A549 treated with CpdA at 1 μM for 4 hours (cell line): ENCODE measurements at places on chromosomes 11 and 22. TPM values are rescaled to one million over a fixed set of nuclear protein-coding genes. Genes with fewer than 3 reads are reported as not detected.

Gene NLRX1
- total RNA-seq, result 7.7 to 11.4 TPM (median 9.9 TPM) in 5 replicates

Gene TBX10
- total RNA-seq, result not detected in 5 replicates

Gene USH1C
- 0.85 to 1.2 TPM (median 1.1 TPM) in 5 replicates for total RNA-seq

Gene OR2D2
- total RNA-seq, result not detected in 5 replicates

Gene VWA5A
- 0.22 to 0.37 TPM (median 0.30 TPM) in 5 replicates for total RNA-seq

Gene PATE4
- not detected in 5 replicates for total RNA-seq

Gene UVRAG
- 9.2 to 11.6 TPM (median 10.1 TPM) in 5 replicates for total RNA-seq

Gene OR51A7
- total RNA-seq, result not detected in 5 replicates

Gene VPREB1
- not detected in 5 replicates for total RNA-seq

Gene ANO3
- 0.01 to 0.05 TPM (median 0.03 TPM) in 3 of 5 replicates, not detected in the others for total RNA-seq

Gene POU2AF1
- not detected in 5 replicates for total RNA-seq

Gene RFPL3
- not detected in 5 replicates for total RNA-seq

Gene SPI1
- total RNA-seq, result 0.11 TPM in 1 of 5 replicates, not detected in the others

Gene DBX1
- not detected in 5 replicates for total RNA-seq

Gene F2
- total RNA-seq, result 1.9 to 2.6 TPM (median 2.1 TPM) in 5 replicates

Gene OTOG
- not detected in 5 replicates for total RNA-seq

Gene KCNK4
- total RNA-seq, result 0.07 to 0.24 TPM in 2 of 5 replicates, not detected in the others

Gene MPEG1
- not detected in 5 replicates for total RNA-seq

Gene EMID1
- total RNA-seq, result 0.31 to 0.72 TPM (median 0.38 TPM) in 5 replicates

Gene FHIP1B
- total RNA-seq, result 15.1 to 19.4 TPM (median 16.2 TPM) in 5 replicates

Gene TSGA10IP
- not detected in 5 replicates for total RNA-seq

Gene GLYATL1
- 0.19 to 0.28 TPM in 2 of 5 replicates, not detected in the others for total RNA-seq

Gene AMBRA1
- total RNA-seq, result 13.8 to 17.0 TPM (median 15.8 TPM) in 5 replicates
